KBM-7 (cell line): ENCODE measurements at places on chromosomes 12 and 14.

DNA sequence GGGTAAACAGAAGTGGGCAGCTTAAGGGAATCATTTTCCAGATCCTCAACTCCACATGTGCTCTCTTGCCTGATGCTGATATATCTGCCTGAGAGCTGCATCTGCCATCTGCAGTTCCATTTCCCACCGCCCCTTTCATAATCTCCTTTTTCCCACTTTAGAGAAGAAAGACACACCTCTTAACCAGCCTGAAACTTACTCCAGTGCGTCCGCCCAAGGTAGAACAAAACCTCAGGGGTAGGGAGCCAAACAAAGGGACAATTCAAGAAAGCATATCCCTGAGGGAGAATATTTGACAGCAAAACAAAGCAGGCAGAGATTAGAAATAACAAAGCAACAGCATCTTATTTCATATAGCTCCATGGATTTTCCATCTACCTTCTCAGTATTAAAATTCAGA, 4.3 kb downstream of the MDM1 start:
- DNase-seq: no peak

- no peak for DNase-seq
Observed at GRCh38 chr14:53946071-53946403, 10.6 kb downstream of the BMP4 start.

GRCh38 chr14:67410313-67410712, 1.7 kb downstream of the PLEK2 start:
- DNase-seq: no peak

DNA sequence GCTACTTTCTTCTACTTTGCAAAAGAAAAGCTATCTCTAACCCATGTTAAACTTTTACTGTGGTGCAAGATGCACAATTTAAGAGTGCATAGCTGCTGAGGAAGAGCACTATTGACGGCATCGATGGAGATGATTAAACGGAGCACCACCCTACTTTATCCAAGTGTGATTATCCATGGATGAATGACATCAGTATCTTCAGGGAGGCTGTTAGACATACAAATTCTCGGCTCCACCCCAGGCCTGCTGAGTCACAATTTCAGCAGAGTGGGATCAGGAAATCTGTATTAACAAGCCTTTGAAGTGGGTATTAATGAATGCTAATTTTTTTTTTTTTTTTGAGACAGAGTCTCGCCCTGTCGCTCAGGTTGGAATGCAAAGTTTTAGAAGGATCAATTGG, 16.2 kb downstream of the SLC2A14 start:
- no peak for DNase-seq

- DNase-seq: no peak
Observed at GRCh38 chr14:53537422-53538315, 384.5 kb upstream of the DDHD1 start.

GRCh38 chr14:54048311-54048710, 91.7 kb upstream of the BMP4 start:
- no peak for DNase-seq

GRCh38 chr14:87497301-87497700, 495.7 kb downstream of the GALC start:
- no peak for DNase-seq

DNA sequence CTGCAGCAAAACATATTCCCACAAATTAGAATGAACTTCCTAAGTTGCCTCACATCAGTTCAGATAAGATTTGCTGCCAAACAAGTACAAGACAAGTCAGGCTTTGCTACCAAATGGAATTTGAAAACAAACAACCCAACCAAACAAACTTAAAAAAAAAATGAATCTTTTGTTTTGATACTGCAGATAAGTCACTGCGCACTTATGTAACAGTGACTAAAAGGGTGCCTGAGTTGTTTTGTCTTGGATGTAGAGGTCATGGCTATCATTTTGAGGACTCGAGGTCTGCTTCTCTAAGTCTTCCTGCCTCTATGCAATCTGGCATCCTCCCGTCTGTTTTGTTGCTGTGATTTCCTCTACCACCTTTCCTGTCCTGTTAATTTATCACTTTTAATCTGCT, 11.1 kb upstream of the EPS8 start:
- DNase-seq: no peak

GRCh38 chr12:27001663-27002062, 12.5 kb downstream of the TM7SF3 start:
- DNase-seq: peak; percentile 54

- DNase-seq: no peak
Observed at GRCh38 chr14:51877810-51878209, 17.4 kb downstream of the GNG2 start.

- no peak for DNase-seq
Observed at GRCh38 chr14:66105815-66106214, 380.4 kb upstream of the CCDC196 start.

GRCh38 chr14:104638190-104638589, 33.6 kb upstream of the TMEM179 start:
- no peak for DNase-seq

- DNase-seq: peak; percentile 88
Observed at GRCh38 chr14:21087294-21088091, 11.0 kb downstream of the ZNF219 start.

DNA sequence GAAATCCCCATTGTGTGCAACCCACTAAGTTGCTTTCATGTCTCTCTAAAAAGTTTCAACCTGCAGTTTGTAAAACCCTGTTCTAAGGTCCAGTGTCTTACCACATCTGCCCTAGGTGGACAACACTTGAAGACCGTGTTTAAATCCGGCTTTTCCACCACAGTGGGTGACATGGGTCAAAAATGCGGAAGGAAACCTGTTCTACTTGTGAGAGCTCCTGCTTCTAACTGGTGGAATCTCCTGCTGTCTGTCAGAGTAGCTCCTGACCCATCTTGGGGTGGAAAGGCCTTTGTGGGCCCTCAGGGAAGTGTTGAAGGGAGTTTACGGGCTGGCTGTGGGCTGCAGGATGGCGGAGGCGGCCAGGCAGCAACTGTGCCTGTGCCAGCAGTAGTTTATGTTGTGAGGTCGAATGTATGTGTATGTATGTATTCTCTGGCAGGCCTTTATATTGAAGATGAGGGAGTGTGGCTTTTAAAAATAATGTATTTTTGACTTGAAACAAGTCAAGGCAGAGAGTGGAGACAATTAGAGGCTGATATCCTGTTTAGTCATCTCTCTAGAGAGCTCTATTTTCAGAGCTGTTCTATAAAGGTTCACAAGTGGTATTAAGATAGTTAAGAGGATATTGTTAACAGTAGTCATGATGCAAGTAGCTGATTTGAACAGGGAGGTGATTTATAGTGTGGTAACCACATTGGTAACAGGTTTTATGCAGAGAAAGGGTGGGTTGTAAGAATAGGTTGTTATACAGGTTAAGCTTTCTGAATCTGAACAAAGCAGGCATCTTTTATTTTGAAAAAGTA, 67.0 kb downstream of the PRKCH start:
- DNase-seq: peak; percentile 76

DNA sequence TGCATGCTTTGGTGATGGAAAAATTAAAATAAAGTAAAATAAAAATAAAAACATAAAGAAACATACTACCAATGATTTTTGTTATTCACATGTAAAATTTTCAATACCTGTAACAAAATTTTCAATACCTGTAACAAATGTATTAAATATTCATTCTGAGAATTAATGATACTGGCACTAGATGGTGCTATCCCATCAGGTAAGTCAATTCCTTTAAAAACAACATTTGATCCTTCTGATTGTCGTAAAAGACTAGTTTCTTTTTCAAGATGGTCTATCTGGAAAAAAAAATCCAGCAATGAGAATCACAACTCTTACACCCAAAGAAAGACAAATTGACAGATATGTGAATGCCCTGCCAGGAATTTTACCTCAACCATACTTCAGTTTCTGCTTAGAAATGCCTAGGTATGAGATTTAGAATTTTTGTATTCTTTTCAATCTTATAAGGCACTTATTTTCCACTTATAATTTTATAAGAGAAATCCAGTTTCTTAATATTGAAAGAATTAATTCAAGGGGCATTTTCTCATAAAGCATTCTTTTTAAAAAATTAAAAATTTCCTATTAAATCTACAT, 30.7 kb downstream of the CEP290 start:
- peak; percentile 19 for DNase-seq

DNA sequence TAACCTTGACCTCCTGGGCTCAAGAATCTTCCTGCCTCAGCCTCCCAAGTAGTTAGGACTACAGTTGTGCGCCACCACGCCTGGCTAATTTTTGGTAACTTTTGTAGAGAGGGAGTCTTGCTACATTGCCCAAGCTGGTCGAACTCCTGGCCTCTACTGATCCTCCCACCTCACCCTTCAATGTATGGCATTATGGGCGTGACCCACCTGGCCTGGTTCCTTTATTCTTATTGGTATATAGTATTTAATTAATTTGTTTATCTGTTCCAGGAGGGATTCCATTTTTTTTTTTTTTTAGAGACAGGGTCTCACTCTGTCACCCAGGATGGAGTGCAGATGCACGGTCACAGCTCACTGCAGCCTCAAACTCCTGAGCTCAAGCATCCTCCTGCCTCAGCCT, 40.9 kb upstream of the EAPP start:
- DNase-seq: no peak

- peak; percentile 58 for DNase-seq
Observed at GRCh38 chr14:100698666-100699448, 27.8 kb upstream of the DLK1 start.

DNA sequence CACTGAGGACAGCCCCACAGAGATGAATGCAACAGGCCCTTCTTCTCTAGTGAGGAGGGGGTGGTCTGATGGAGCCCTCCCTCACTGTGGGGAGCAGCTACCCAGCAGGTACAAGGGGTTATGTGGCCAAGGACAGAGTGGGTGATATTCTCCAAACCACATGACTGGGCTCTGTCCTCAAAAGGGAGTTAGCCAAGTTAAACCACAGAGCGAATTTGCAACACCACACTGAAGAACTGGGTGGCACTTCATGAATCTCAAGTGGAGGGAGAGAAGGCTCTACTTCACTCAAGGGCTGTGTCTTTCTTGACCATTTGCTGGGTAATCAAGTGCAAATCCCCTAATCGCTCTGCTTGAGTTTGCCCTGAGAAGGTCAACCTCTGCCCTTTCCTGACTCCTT, 12.5 kb downstream of the GPR68 start:
- DNase-seq: no peak

DNA sequence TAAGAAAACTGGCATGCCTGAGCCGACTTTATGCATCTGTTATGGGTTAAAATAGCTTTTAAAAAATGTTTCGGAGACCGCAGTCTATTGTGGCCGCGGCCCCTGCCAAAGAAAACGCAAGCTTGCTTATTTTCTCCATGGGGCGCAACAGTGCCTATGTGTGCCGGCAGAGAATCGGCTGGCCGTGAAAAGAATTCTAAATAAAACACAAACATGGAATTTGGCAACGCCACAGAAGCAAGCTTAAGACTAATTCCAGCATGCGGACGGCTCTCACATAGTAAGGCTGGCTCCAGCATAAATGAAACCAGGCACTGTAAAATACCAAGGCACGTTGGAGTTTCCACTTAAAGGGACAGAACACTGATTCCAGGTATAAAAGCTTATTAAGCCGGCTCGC, 56.7 kb downstream of the BCL11B start:
- DNase-seq: no peak

GRCh38 chr14:103727313-103727980, 11.8 kb downstream of the ZFYVE21 start:
- DNase-seq: no peak

DNA sequence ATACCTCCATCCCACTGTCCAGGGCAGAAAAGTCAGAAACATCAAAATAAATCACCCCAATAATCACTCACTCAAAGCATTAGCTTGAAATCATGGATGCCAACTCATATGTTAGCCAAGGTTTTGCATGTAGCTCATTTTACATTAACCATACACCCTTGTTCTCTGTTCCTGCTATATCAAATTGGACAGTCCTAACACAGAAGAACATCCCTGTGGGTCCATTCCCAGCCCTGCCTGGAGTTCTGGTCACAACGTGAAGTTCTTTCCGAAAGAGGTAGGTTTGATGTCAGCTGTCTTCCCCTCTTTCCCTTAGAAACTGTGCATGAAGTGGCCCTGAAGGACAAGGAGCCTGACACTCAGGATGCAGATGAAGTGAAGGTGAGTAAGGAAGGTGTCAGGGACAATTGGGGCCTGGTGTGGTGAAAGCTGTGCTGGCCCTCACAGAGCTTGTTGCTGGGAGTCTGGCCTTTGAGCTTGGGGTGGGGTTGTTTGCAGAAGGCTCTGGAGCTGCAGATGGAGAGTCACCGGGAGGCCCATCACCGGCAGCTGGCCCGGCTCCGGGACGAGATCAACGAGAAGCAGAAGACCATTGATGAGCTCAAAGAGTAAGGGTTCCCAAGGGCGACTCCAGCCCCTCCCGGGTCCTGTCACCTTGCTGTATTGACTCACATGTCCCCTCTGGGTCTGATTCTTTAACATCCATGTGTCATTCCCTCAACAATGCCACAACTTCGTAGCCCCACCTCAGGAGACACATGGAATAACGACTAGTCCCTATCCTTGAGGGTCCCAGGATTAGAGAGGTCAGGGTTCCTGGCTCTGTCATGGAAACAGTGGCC, 15.0 kb upstream of the PIP4K2C start:
- DNase-seq: no peak

GRCh38 chr12:115860619-115861018, 416.9 kb downstream of the MED13L start:
- DNase-seq: no peak

- peak; percentile 12 for DNase-seq
Observed at GRCh38 chr14:94161981-94162380, 12.1 kb upstream of the PPP4R4 start.

- peak; percentile 28 for DNase-seq
Observed at GRCh38 chr12:123384318-123384993, 524 bp downstream of the KMT5A start.

DNA sequence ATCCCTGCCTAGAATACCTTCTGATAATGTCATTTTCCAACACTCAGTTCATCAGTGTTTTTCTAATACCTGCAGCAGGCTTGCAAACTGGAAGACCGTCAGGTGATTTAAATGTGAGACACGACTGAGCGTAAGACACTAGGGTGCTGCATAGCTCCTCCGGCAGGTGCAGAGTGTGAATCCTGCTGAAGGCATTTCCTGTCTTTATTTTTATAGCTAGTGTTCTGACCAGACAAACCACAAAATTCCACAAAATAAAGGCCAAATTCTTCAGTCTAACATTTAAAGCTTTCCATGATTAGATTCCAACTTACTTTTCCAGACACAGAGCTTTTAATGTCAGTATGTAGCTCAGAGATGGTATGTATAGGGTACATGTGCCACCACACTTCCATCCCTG, 70.7 kb downstream of the BBS10 start:
- no peak for DNase-seq

DNA sequence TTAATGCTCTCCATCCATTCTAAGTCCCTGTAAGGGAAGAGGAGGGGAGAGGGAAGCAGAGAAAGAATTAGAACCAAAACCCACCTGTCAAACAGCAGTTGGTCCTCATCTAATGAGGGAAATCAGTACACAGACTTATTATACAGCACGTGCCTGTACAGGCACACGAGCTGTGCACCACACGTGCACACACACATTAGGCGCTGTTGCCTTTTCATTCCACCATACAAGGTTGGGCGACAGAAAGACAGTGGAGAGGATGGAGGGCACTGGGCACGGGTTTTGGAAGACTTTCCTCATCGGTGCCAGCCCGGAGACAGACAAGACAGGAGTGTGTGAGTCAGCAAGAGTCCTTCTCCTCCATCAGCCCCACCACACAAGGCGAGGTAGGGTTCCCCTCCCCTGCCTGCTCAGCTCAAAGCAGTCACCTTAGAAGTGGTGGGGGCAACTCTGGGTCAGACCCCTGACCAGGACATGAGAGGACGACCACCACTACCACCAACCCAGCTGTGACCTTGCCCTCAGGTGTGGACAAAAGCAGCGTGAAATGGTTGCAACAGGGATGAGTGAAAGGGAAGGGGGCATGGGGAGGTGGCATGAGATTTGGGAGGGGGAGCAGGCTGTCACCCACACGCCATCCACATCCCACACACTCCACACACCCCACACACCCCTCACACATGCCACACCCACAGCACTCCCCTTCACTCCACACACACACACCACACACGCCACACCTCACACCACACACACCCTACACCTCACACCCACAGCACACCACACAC, 80.7 kb downstream of the ACTN1 start:
- no peak for DNase-seq
